NB4 (cell line): ENCODE measurements at places on chromosomes 3 and 15.

- no peak for DNase-seq
These were observed 64.5 kb downstream of the CORO2B start for GRCh38 chr15:68643216-68643830.

DNA sequence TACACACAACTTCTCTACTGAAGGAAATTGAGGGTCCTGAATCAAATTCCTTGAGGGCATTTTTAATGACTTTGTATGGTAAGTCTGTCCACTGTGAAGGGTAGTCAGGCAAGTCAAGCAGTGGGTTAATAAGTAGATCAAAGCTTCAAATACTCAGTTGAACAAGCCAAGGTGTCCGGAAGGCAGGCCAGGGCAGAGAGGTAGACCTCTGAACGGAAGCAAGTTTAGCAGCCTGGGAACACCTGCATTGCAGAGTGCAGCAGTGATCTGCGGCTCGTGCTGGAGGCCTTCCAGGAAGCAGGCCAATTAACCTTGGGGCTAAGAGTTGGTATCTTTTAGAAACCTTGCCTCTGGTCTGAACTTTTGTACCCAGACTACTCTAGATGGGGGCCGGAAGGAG lies 143.8 kb downstream of the LRTM1 start:
- DNase-seq, result no peak

DNA sequence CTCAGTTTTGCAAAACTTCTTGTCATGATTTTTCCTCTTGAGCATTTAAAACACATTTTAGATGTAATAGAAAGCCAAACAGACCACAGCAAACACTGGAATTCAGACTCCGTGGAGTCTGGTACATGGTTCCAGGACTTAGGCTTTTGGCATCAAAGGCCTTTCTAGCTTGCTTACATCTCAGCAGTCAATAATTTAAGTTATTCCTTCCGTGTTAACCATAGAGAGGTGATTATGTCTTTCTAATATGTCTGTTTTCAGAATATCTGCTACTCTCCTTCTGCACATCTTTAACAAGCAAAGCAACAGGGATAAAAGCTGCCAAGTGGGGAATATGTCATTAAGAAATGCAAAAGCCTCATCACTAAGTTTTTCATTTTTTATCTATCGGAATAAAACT lies 171.7 kb upstream of the CRBN start:
- DNase-seq, result no peak

GRCh38 chr3:147809206-147809605 lies 400.0 kb downstream of the ZIC1 start:
- no peak for DNase-seq

DNA sequence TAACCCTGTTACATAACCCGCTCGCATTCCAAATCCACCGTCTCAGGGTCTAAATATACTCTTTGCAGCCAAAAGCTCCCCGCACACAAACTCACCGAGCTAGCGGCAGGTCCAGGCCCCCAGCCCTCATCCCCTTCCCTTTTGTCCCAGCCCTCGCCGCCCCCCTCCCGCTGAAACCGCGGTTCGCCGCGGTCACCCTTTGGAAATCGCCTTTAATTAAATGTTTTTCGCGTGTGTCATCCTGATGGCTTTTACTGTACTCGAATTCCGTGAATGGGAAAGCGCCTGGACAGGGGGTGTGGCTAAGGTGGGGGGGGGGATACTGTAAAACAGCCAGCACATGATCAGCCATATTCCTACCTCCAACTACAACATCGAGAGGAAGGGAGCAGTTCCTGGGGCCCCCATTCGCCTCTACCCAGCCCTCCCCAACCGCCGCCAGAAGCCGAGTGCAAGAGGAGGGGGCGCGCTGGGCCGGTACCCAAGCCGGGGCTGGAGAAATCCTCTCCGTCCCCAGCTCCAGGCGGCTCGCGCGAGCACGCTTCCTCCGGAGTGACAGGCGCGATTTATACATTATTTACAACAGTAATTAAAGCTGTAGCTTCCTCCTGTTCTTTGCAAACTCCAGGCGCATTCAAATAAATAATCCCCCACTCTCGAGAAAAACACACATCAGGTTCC lies 1.7 kb downstream of the RORA start:
- no peak for DNase-seq

GRCh38 chr3:170352936-170353335 lies 4.6 kb upstream of the SKIL start:
- peak; percentile 66 for DNase-seq

GRCh38 chr3:183766107-183766506 lies 59.3 kb downstream of the MAP6D1 start:
- DNase-seq, result no peak

GRCh38 chr3:187936676-187937075 lies 191.4 kb upstream of the BCL6 start:
- DNase-seq, result no peak

GRCh38 chr3:110995461-110996231 lies 76.0 kb upstream of the NECTIN3 start:
- DNase-seq, result peak; percentile 4

GRCh38 chr3:118781232-118781631 lies 253.4 kb downstream of the IGSF11 start:
- no peak for DNase-seq

DNA sequence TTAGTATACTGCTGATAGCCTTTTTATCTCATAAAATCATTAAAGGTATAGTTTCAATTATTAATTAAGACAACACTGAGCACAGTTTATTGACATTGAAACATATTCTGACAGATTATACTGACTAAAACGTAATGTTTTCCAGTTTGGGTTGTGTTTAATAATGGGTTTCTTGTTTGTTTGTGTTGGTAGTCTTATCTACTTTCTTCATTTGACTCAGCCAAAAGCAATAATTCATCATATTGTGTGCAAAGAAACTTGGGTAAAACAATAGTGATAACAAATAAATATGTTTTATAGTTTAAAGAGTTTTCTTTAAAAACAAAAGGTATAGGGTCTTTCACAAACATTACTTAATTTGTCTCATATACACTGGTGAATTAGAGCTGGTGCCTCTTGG lies 629.2 kb upstream of the AGTR1 start:
- no peak for DNase-seq

GRCh38 chr15:38440353-38441129 lies 13.4 kb upstream of the FAM98B start:
- DNase-seq, result peak; percentile 70

GRCh38 chr15:85950101-85950500 lies 129.6 kb upstream of the AGBL1 start:
- no peak for DNase-seq

DNA sequence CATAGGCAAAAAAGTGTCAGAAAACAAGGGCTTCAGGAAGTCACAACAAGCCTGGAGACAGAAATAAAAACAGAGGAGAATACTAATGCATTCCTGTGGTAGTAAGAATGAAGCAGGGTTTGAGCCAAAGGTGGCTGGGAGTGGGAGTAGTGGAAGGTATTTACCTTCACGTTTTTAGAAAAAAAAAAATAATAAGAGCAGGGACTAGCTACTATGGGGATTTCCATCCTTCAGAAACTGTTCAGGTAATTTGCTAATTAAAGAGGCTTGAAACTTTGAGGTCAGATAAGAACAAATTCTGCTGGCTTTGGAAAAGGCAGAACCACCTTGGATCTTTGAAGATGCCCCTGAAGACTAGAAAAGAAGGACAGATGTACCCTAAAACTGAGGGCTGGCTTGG lies 18.4 kb downstream of the ILDR1 start:
- no peak for DNase-seq

DNA sequence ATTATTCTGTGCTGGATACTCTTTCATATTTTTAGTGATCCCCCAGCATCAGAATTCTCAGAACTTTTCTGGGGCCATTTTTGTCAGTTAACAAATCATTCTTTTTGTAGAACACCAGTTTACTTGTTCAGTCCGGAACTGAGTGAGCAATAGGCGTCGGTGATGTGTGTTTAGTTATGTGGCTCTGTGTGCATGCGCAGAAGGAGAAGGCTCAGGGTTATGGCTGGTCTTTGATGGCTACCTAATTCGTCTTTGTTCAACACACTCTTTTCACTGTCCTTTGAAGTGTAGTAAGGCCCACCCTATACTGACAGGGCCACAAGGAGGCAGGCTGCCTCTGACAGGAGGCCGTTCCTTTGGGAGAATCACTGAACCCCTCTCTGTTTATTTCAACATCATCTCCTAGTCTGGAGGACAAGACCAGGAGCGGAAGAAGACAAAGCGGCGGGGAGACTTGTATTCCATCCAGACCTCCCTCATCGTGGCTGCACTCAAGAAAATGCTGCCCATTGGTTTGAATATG lies 158.2 kb upstream of the CHRM5 start:
- DNase-seq, result no peak

DNA sequence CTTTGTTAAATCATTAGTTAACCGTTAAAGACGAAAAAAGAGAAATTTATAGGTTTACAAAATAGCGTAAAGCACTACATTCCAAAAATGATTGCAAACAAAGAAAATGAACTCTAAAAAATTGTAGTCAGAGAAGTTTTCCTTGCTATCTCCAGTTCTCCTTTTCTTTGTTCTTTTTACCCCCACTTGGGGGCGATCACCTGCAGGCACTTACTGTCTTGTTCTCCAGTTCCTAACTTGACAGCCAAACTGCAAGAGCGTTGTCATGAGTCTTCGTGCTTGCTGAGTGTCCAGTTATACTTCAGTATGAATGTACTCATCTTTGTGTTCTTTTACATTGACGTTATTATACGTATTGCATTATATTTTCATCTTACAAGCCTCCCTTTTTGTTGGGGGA lies 54.5 kb downstream of the CHD2 start:
- DNase-seq, result peak; percentile 61

- DNase-seq, result no peak
These were observed 24.5 kb upstream of the NR2C2 start for GRCh38 chr3:14922863-14923262.

DNA sequence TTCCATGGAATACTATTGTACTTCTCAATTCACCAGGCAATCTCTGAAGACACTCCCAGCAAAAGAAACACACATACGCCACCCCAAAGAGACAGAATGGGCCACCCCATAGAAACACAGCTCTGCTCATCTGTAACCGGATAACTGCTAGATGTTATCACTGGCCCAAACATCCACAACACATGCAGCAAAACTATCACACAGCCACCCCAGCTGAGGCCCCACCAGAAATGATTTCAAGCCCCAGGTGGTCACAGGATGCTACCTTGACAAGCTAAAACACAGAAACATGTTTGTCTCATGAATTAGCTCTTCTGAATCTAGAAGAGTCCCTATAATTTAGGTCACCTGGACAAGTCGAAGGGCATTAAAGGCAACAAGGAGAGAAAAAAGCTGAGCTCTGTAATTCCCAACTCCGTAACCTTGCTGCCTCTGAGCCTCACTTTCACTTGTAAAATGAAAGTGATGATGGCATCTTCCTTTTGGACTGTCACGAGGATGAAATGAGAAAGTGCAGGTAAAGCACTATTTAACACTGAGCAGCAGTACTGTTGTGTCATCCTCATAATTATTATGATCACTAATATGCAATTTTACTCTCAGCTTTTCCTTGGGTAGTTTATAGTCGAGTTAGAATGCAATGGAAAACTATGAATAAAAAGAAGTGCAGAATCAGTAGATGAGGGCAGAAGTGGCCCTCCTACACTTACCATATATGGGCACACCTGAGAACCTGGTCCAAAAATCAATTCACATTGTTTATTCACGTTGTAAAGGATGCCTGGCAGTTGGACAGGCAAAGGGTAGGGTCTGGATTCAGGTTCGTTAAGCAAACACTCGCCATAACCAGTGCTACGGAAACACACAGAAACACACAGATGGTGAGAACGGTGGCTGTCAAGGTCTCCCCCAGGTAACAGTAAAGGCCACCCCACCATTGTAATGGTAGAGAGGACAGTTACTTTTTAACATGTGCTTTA lies 38.6 kb downstream of the ADAMTS9 start:
- no peak for DNase-seq

DNA sequence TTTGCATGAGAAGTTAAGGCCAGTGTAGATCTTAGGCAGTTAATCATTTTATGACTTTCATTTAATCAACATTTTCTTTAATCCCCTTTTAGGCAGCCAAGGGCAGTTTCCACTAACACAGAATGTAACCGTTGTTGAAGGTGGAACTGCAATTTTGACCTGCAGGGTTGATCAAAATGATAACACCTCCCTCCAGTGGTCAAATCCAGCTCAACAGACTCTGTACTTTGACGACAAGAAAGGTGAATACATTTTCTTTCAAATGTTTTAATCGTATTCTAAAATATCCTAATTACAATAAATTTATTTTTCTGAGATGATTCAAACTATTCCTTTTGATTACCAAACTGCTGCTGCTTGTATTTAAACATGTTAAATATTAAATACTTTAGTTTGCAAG lies 843.2 kb downstream of the CADM2 start:
- peak; percentile 10 for DNase-seq

DNA sequence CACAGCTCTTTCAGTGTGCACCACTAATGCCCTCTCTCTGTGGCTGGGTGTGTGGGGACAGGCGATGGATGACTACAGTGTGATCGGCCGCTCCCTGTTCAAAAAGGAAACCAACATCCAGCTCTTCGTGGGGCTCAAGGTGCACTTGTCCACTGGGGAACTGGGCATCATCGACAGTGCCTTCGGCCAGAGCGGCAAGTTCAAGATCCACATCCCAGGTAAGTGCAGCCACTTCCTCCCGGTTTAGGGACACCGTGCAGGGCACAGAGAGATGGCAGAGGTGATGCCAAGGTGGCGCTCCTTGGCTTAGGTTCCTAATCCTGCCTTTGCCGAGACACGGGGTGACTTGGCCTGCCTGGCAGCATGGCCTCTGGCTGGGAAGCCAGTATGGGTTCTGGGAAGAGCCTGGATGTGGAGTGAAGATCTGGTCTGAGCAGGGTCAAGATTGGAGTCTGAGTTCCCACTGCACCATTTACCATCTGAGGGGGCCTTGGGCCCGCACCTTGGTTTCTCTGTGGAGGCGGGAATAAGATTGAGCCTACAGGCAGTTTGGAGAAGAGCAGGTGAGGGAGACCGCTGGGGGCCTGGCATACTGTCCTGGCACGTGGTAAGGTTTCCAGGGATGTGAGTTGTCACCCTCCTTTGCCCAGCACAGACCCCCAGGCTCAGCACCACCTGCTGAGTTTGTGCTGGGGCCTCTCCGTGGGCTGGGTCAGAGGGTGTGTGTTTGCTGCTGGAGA lies 108.4 kb downstream of the DNAJB8 start:
- no peak for DNase-seq

DNA sequence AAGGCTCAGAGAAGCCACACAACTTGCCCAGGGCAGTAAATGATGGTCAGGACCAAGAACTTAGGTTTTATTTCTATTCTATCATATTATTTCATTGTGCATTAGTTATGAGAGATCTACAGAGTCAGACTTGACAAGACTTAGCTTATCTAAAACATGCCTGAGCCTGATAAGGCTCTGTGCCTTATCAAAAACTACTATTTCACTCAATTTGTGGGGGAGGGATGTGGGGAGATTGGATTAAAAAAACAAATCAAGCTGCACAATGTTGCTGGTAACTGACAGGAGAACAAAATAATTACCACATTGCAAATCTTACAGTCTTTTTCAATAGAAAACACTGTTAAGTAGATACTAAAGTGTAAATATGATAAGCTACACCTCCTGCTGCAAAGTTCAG lies 16.0 kb downstream of the HACD2 start:
- DNase-seq, result no peak

- DNase-seq, result no peak
These were observed 554.4 kb downstream of the IGSF11 start for GRCh38 chr3:118480101-118480860.

DNA sequence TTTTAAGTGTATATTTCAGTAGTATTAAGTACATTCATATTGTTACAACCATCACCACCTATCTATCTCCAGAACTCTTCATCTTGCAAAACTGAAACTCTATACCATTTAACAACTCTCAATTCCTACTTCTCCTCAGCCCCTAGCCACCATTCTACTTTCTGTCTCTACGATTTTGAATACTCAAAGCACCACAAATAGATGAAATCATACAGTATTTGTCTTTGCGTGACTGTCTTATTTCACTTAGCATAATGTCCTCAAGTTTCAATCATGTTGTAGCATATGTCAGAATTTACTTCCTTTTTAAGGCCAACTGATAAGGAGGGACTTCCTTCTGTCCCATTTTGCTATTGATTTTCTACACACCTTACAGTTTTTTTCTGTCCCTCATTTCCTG lies 593.3 kb downstream of the FHIT start:
- DNase-seq, result no peak
